ENCODE measurements at places on chromosomes 3 and 15.
A peak's percentile ranks its signal among the peaks of the same experiment; 100 is the strongest.

GRCh38 chr3:58868097-58868779 is 181.6 kb downstream of the CFAP20DC start:
- no peak for DNase-seq

GRCh38 chr3:87626546-87626945 is 350.2 kb upstream of the POU1F1 start:
- DNase-seq = no peak

DNA sequence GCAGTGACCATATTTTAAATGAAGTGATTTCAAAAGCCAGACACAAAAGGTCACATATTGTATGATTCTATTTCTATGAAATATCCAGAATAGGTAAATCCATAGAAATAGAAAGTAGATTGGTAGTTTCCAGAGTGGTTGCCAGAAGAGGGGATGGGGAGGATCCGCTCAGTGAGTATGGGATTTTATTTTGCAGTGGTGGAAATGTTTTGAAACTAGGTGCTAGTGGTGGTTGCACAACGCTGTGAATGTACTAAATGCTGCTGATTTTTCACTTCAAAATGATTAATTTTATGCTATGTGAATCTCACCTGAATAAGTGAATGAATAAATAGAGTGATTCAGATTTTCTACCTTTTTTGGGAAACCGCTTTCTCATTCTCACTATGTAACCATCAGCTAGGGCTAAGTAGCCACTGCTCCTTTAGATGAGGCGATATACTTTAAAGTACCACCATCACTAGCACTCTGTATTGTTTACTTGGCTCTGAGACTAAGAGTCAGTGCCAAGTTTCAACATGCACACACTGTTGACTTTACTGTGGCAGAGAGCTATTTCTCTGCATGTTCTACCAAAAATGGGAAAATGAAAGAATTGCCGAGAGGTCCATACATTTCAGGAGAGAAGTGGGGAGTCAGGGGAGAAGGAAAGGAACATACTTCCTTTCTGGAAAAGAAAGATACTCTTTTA is 90.7 kb upstream of the GOLIM4 start:
- no peak for DNase-seq

DNA sequence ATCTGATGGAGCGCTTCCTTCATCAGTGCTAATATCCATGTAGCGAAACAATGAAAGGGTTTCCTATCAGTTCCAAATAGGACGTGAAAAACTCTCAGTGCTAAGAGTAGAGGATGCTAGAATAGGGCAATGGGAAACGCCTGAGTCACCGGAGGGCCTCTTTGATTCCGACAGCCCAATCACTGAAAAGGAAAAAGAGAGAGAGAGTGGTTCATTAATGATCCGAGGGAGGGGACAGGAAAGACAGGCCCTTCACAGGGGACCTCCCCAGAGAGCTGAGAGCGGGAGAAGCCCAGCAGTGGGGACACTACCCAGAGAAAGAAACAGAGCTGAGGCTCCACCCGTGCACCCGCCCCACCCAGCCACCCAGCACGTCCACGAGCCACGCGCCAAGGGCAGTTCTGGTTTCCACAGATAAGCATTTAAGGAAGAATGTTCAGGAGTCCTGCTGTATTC is 76.9 kb downstream of the RPN1 start:
- no peak for DNase-seq

GRCh38 chr3:128278130-128278529 is 124.8 kb downstream of the EEFSEC start:
- DNase-seq = no peak

DNA sequence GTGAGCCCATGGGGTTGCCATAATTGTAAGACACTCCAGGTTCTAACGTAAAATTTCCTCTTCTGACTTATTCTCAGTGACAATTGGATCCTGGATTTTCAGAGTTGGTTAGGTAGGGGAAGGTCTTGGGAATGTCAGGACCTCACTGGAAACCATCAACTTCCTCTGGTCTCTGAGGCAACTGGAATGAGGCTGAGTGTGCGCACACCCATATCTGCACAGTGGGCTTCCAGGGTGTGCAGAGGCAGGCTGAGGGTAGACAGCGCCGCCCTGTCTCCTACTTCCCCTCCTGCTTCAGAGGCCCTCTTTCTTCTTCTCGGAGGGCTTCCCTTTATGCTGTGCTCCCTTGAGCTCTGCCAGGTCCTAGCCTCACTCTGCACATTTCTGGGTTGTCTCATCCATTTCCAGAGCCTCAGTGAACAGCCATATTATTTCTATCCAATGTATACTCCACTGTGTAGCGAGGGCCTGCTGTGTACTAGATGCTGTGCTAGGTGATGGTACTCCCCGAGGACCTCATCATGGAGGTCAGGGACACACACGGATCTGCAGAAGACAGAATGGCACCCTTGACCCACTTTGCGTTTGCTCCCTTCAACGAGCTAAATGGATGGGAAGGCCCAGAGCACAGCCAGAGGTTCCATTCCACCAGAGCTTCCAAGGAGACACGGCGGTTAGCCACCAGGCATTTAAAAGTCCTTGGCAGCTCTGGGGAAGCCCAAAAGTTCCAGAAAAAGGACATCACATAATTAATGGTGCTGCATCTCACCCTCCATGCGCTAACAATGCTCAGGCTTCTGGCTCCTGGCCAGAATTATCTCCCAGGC is 18.3 kb downstream of the ACAA1 start:
- DNase-seq = no peak

- no peak for DNase-seq
Observed at GRCh38 chr15:69154684-69155083, 5.8 kb upstream of the GLCE start.

DNA sequence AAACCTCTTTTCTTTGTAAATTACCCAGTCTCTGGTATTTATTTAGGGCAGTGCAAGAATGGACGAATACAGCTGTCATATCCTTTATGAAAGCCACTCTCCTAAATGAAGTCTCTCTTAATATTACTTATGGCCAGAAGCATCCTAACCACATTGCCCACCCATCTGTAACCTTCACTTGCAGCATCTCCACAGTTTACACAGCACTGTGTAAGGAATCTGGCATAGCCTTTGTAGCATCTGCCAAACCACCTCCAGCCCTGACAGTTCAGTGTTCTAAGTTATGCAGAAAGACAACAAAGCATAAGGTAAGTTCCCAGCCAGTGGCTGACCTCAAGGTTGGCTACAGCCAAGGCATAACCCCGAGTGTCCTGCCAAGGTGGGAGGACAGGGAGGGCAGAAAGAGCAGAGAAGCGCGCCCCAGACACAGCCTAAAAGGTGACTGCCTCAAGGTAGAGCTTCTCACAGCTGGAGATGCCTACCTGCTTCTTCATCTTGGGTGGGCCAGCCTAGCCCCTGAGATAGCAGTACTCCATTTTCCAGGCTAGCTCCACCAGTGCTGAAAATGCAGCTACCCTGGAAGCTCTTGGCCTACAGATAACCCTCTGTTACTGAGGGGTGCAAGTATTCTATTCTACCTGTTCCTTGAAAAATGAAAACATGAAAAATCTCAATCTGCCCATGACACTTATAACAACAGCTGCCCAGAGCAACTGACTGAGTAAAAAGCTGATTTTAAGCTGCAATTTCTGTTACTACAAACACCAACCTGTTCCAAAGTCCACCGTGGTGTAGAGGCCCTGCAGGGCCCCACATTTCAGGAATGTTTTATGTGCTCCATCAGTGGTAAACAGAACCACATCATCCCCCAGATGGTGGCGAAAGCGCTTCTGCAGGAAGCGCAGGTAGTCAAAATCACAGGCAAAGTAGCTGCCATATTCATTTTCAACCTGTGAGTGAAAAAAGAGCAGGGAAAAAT is 39.3 kb downstream of the GLB1 start:
- no peak for DNase-seq

DNA sequence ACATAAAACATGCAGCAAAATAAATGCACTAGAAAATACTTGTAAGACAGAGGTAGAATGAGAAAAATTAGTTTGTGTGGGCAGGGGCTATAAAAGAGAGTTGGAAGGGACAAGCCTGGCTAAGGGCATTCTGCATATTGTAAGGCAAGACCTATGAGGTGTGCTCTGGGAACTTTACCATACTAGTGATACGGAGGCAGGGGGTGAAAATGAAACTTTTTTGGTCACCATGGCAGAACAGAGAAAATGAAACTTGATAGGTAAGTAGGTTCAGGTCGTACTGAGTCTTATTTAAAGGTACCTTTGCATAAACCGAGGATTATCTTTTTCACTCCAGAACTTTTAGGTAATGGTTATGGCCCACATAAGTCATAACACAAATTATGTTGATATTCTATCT is 74.7 kb upstream of the ACKR4 start:
- DNase-seq = no peak

DNA sequence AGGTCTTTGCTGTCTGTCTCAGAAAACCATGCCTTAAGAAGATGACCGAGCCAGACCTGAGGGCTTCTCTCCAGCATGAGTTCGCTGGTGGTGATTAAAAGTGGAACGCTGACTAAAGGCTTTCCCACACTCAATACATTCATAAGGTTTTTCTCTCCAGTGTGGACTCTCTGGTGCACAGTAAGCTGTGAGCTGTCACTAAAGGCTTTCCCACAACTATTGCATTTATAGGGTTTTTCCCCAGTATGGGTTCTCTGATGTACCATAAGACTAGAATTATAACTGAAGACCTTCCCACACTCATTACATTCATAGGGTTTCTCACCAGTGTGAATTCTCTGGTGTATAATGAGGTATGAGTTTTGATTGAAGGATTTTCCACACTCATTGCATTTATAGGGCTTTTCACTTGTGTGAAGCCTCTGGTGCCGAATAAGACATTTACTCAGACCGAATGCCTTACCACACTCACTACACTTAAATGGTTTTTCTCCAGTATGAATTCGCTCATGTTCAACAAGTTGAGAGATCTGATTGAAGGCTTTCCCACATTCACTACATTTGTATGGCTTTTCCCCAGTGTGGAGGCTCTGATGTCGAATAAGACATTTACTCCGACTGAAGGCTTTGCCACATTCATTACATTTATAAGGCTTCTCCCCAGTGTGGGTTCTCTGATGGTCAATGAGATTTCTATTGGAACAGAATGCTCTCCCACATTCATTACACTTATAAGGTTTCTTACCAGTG is 21.9 kb upstream of the ZNF445 start:
- DNase-seq = no peak

- no peak for DNase-seq
Observed at GRCh38 chr3:160226026-160226907, 1.0 kb downstream of the C3orf80 start.

- DNase-seq = no peak
Observed at GRCh38 chr15:50277370-50277769, 11.8 kb upstream of the HDC start.

- no peak for DNase-seq
Observed at GRCh38 chr15:95106801-95107200, 875.4 kb downstream of the MCTP2 start.

- DNase-seq = no peak
Observed at GRCh38 chr3:8524249-8524648, 22.6 kb downstream of the LMCD1 start.

DNA sequence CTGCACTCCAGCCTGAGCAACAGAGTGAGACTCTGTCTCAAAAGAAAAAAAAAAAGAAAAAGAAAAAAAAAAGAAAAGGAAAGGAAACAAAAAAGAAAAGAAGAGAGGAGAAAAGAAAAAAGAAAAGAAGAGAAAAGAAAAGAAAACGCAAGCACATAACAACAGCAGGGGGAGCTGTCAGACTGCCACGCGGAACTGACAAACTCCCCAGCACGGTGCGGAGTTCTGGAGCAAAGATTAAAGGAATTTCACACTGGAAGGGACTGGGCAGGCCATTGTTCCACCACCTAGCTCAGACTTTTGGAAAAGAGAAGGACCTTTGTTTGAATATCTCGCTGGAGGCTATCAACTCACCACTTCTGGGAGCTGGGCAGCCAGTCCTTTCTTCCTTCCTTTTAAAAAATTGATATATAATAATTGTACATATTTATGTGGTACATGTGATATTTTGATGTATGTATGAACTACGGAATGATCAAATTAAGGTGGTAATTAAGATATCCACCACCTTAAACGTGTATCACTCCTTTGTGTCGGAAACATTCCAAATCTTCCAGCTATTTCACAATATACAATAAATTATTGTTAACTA is 40.5 kb downstream of the DPPA2 start:
- peak; percentile 4 for DNase-seq

DNA sequence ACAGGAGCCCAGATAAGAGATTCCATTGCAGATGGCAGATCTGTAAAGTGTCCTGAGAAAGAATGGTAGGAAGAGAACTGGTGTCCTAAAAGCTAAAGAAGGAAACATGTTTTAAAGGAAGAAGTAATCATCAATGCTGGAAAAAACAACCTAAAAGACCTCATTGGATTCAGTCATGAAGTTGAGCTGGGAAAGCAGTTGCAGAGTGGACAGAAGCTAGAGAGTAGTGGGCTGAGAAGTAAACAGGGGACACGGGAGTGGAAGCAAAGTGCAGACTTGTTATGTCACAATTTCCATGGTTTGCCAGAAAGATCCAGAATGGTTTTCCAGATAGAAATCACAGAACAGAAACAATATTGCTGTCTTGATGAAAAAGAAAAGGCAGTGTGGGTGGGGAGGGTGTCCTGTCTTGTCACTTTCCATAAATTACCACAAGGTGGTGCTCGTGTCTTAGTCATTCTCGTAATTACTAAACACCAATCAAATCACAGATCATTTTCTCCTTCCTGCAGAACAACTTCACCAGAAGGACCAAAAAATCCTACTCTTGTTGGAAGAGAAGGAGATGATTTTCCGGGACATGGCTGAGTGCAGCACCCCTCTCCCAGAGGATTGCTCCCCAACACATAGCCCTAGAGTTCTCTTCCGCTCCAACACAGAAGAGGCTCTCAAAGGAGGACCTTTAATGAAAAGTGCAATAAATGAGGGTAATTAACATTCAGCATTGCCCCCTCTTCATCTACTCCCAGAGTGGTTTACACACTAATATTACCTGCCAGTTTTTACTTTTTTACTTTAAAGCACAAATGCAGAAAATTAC is 64.5 kb downstream of the KLHL25 start:
- DNase-seq = no peak

- no peak for DNase-seq
Observed at GRCh38 chr15:60384526-60385126, 13.2 kb downstream of the ANXA2 start.

DNA sequence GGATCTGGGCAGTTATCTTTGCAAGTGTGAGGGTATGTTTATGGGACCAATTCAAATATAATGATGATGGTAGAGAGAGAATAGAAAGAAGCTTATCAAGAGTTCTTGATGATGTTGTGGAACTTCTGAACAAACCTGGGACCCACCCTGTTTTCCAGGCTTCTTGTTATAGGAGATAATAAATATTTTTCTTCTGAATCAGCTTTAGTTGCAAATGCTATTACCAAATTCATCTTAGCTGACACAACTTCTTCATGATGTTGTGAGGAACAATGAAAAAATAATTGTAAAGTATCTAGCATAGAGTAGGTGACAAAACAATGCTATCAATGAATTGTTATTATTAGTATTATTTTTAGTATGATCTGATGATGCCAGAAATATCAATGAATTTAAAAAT is 43.5 kb upstream of the PTX3 start:
- no peak for DNase-seq
